ENCODE measurements at places on chromosomes 3 and 15.

GRCh38 chr15:32701863-32702262, 15.9 kb upstream of the GREM1 start:
- no peak for DNase-seq

DNA sequence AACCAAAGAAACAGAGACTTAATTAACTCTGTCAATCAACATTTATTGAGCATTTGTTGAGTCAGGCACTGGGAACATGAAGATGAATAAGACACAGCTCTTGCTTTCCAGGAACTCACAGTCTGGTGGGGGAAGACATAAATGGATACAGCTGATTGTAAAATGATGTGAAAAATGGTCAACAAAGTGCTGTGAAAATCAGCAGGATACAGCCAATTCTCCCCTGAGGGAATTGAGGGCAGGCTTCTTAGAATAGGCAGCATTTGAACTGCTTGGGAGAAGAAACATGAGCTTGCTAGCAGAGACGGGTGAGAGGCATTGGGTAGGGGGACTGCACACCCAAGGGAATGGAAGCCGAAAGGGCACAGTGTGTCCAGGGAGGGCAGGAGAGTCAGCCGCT, 41.1 kb downstream of the MFSD1 start:
- no peak for DNase-seq

DNA sequence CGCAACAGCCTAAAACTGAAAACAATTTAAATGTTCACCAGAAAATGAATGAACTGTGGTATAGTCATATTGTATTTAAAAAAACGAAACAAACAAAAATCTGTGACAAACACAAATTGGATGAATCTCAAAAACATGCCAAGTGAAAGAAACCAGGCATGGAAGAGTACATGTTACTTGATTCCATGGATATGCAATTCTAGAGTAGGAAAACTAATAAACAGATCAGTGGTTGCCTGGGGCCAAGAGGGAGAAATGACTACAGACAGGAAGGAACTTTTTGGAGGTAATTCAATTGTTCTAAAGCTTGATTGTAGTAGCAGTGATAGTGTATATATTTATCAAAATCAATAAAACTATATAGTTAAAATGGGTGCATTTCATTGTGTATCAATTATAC, 16.8 kb downstream of the UBE3A start:
- DNase-seq: no peak

DNA sequence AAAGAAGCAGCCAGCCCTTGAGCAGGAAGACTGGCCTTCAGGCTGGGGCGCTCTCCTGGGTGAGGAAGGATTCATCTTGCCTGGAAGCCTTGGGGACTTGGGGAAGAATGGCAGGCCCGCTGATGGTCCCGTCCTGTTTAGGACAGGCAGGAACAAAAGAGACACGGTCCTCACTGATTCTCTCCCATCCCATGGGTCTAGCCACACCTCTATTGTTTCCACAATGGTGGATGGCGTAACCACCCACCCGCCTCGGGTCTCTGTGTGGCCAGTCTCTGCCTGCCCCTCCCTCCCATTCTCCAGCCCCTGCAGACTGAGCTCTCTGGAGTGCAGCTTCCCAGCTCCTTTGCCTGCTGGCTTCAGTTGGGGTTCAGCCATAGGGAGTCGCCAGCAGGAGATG, 284.3 kb downstream of the UACA start:
- DNase-seq: no peak

DNA sequence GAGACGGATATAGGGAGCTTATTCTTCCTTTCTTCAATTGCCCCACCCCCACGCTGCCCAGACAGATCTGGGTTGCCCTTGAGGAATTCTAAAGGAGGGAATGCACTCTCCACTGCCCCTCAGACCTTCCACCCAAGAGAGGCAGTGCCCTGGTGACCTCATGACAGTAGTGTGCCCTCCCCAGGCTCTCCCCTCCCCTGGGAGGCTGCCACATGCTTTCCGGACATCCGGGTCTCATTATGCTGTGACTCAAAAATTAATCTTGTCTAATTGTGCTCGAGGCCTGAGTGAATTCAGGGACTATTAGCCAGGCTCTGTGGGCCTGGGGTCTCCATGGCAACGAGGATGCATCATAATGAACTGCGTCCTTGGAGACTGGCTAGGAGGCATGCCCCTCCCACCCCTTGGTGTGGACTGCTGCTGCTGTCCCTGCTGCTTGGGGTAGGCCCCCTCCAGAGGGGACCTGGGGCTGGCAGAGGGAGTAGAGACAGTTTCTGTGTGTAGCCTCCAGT, 20.8 kb downstream of the CORO2B start:
- DNase-seq: peak; percentile 61

- DNase-seq: peak; percentile 5
Measured at GRCh38 chr3:89380016-89380415, 272.6 kb downstream of the EPHA3 start.

GRCh38 chr15:57406062-57406772, 29.9 kb downstream of the CGNL1 start:
- no peak for DNase-seq

GRCh38 chr3:72800869-72801268, 47.4 kb downstream of the SHQ1 start:
- no peak for DNase-seq

DNA sequence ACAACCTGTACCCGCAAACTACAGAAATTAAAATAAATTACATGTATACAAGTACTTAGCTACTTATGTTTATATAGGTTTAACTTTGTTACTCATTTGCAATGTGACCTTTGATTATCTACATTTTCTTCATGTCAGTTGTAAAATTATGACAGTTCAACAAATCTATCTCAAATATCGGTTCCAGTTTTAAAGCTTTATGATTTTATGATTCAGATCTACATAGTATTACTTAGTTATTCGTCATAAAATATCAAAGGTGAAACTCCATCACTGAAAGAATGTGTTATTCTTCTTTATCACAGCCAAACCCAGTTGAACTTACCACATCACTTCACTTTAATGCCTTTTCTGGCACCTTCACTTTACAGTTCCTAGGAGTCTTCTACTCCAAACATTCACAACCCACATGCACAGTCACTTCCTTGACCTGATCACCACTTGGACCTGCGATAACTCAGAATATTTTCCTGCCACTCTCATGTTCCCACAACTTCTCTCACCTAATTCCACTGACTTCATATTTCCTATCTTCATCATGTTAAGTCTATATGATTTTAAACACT, 47.2 kb downstream of the SLITRK3 start:
- no peak for DNase-seq

DNA sequence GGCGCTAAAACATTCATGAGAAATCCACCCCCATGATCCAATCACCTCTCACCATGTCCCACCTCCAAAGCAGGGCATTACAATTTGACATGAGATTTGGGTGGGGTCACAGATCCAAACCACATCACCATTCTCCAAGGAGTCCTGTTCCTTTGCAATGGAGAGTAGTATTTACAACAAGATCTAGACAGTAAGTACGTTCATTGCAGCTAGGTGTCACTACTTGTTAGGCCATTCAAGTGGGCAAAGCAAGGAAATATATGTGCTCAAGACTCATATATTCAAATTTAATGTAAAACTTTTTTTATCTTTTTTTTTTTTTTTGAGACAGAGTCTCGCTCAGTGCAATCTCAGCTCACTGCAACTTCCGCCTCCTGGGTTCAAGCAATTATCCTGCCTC, 79.3 kb downstream of the AQP9 start:
- DNase-seq: no peak

DNA sequence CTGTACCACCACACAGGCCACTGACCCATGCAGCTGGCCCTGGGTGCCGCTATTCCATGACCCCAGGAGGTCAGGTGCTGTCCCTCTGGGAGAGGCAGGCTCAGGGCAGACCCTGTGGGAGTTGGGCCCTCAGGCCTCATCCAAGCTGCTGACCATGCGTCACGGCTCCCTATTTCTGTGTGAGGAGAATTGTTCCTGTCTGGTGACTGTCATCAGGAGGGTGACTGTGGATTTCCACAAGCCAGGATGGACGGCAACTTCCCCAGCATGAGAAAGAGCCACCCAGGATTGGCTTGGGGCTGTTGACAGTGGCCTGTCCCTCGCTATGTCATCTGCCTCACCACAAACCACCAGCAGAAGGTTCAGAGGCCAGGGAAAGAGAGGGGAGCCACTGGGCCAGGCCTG, 41.4 kb downstream of the ZDHHC19 start:
- no peak for DNase-seq

- DNase-seq: no peak
Measured at GRCh38 chr3:167691366-167691765, 37.6 kb upstream of the WDR49 start.

DNA sequence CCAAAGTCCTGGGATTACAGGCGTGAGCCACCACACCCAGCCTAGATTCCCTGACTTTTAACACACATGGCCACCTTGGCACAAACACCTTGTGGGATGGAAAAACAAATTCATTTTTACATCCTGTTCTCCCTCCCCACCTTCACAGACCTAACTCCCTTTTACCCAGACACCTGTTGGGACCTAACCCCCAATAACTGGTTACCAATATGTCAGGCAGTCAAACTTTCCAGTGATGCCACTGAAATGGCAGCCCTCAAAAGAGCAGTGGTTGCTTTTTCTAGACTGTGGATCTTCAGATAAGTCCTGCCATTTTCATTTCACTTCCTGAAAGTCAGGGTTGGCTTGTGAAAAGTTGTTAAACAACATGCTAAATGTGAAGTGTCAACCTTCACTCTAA, 34.9 kb downstream of the SIN3A start:
- DNase-seq: no peak

GRCh38 chr15:59492389-59493377, 54.7 kb downstream of the FAM81A start:
- peak; percentile 44 for DNase-seq

All from fibroblast of the conjunctiva (primary cell).